ENCODE measurements at places on chromosomes 16 and 17. TPM values are rescaled to one million over a fixed set of nuclear protein-coding genes. Genes with fewer than 3 reads are reported as not detected.
A peak's percentile ranks its signal among the peaks of the same experiment; 100 is the strongest.

DNA sequence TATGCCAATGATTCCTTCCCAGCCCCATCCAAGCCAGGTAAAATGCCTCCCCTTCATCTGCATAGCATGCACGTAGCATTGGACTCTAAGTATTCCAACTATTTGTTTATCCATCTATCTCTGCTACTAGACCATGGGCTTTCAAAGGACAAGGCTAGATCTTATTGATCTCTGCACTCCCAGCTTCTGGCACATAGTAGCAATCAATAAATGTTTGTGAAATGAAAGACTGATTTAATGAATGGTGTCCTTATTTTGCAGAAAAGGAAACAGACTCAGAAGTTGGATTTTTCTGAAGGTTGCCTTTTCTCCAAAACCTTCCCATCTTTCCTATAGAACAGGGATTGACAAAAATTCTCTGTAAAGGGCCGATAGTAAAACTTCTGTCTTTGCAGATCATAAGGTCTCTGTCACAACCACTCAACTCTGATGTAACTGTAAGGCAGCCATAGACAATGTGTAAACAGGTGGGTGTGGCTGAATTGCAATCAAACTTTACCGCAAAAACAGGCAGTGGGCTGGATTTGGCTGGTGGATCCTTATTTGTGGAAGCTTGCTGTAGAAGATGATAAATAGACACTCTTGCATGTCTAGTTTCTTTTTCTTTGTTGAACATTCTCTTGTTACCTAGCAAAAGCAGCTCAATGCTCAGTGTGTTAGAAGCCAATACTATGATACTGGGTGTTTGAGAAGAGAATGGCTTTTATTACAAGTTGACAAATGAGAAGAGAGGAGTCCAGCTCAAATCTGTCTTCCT is 7.6 kb upstream of the CMTR2 start:
- H3K36me3 ChIP-seq: no peaks in the 10 kb centered on the region
- no peaks in the 10 kb centered on the region for H3K27me3 ChIP-seq
- DNase-seq: no peak
- H3K27ac ChIP-seq: no peak overlapping the region

GRCh38 chr17:16371742-16372141 is 9.1 kb upstream of the UBB start:
- no peaks in the 10 kb centered on the region for H3K36me3 ChIP-seq
- no peak overlapping the region for H3K4me3 ChIP-seq
- DNase-seq: peak; percentile 59
- H3K27me3 ChIP-seq: no peaks in the 10 kb centered on the region
- H3K4me1 ChIP-seq: no peaks in the 10 kb centered on the region

The ZSCAN10 gene
- not detected for total RNA-seq

DNA sequence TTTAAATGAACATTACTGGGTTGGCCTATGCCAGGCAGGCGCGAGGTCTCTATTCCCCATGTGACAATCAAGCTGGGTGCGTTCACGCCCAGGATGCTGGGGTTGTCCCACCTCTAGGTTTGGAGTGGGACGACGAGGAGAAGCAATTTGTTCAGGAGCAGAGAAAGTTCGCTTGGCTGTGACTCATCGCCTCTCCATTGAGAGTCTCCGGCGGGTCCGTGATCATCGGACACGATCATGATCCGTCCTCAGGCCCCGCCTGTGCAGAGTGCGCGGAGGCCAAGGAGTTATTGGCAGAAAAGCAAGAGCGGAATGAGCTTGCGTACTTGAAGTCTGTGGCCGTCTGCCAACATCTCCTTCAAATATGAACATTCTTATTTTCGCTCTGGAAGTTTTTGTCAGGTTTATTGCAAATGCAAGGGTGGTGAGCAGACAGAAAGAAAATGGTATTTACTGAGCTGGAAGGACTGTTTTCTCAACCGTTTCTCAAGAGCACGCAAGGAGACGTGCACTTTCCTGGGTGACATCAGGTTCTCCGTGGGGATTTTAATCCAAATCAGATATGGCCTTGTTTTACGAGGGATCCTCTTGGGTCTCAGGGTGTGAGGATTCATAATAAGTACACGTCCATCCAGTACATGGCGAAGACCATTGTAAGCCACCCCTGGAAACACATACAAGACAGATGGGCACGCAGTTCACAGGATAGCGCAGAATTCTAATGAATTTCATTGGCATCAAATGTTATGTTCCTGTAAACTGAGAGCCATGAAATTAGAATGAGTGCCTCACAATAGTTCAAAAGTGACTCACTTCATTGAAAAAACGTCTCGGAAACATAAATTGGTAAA is 70.1 kb upstream of the CREBBP start:
- no peaks in the 10 kb centered on the region for H3K36me3 ChIP-seq
- H3K4me3 ChIP-seq: peak overlapping the region; percentile 59
- peak; percentile 99 for DNase-seq

- H3K36me3 ChIP-seq: no peaks in the 10 kb centered on the region
- no peak overlapping the region for H3K27ac ChIP-seq
- no peaks in the 10 kb centered on the region for H3K4me1 ChIP-seq
- DNase-seq: no peak
- H3K4me3 ChIP-seq: no peak overlapping the region
- H3K27me3 ChIP-seq: peaks cover 7% of the 10 kb centered on the region
These were observed 18.4 kb downstream of the PLCG2 start for GRCh38 chr16:81797443-81797842.

DNA sequence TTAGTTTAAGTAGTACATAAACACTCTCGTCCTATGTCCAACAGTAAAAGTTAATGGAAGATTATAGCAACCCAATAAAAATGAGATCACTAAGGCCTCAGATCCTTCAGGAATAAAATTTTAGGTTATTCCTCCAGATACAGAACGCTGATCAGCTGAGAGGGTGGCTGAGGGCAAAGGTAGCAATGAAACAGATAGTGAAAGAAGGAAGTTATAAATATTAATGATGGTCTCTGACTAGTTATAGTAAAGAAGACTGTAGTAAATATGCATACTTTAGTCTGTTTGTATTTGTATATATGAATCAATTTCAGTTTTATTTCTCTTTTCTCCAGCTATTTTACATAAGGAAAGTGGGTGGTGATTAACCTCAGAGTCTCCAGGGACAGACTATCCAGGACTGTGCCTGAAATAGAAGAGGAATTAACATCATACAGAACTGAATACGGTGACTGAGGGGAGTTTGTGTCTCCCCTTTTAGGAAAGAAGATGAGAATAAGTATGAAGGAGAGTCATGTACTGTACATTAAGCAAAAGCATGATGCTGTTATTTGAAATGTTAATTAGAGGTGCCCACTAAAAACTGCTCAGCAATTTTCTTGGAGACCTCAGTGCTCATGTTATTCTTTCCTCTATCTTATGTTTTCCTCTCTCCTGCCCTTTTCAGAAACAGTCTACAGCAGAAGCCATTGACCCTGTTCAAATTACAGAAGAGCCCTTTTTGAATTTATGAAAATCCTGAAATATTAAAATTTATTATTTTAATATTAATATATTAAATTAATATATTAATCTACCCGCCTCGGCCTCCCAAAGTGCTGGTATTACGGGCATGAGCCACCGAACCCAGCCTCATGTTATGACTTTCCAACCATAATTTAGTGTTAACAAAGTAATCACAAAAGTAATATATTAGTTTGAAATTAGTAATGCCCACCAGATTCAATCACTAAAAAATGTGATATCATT is 36.5 kb upstream of the DHRS7B start:
- H3K4me1 ChIP-seq: no peaks in the 10 kb centered on the region
- H3K27me3 ChIP-seq: no peaks in the 10 kb centered on the region
- DNase-seq: no peak
- H3K4me3 ChIP-seq: no peak overlapping the region
